ENCODE measurements at places on chromosomes 7 and 10. TPM values are rescaled to one million over a fixed set of nuclear protein-coding genes. Genes with fewer than 3 reads are reported as not detected.

The KCND2 gene
- 0.89 TPM for total RNA-seq

The OR2A7 gene
- total RNA-seq = 33.3 TPM

The ZNF425 gene
- total RNA-seq = 3.3 TPM

The METTL27 gene
- total RNA-seq = 3.8 TPM

The RAMP3 gene
- 145 TPM for total RNA-seq

The ADCYAP1R1 gene
- total RNA-seq = 0.27 TPM

The PLCE1 gene
- 29.8 TPM for total RNA-seq
